ENCODE measurements at places on chromosomes 5 and 9.

GRCh38 chr9:120109242-120109641, 470.7 kb downstream of the CDK5RAP2 start:
- DNase-seq: no peak

DNA sequence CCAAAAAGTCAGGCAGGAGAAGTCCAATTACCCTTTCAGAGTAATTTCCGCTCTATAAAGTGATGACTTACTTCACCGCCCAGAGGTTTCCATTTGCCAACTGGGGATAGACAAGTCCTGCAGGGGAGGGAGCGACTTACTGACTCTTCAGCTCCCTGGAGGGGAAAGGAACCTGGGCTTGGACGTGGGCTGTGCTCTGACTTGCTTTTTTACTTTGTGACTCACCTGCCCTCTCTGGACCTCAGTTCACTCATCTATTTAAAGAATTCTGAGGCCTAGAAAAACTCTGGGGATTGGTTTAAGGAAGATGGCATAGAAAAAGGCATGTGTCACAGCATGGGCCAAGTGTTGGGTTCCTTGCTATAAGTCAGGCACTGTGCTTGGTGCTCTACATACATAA, 180.4 kb upstream of the TRIM32 start:
- DNase-seq: no peak

DNA sequence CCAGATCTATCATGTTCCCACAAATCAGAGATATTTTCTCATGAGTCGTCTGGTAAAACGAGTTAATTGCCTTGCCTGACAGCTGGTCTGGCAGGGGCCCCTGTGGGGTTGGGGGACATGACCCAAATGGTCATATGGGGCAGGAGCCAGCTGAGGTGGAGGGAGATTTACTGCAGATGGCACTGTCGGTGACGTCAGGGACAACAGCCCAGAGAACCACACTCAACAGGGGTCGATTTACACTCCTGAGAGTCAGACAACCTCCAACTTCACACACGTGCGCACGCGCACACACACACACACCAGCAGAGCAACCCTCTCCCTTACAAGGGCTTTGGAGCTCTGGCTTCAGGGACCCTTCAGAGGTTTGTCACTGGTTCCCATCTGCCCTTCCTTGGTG, 23.4 kb upstream of the GABRP start:
- DNase-seq: no peak

- DNase-seq: peak; percentile 86
These were observed 170.5 kb downstream of the ARHGEF28 start for GRCh38 chr5:73796164-73797131.

DNA sequence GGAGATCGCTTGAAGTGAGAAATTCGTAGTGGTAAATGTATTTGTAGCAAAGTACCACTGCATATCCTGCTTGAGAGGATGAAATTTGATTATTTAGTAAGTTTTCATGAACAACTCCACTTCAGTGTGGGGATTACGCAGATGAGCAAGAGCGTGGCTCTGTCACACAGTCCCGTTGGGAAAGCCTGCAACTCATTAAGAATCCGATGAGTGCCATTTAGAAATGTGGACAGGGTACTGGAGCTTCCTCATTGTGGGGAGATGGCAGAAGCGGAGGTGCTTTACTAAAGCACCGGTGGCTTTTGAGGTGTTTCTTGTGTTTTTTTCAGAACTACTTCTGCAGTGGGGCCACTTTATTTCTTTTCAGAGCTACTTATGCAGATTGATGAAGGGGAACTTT, 1.4 kb downstream of the TJP2 start:
- no peak for DNase-seq

DNA sequence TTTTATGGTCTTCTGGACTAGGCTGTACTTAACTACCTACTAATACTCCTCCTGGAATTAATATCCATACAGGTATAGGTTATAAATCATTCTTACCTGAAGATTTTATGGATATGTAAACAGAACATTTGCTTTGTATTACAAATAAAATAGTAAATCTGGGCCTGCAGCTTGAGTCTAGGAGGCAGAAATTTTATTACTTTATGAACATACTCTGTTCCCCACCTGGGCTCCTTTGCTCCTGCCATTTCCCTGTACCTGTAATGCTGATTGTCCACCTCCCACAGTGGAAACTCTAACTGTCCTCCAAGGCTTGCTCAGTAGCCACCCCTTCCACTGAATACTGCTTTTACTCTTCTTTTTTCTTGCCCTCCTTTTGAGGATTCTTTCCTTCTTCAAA, 108.0 kb downstream of the PAM start:
- no peak for DNase-seq

DNA sequence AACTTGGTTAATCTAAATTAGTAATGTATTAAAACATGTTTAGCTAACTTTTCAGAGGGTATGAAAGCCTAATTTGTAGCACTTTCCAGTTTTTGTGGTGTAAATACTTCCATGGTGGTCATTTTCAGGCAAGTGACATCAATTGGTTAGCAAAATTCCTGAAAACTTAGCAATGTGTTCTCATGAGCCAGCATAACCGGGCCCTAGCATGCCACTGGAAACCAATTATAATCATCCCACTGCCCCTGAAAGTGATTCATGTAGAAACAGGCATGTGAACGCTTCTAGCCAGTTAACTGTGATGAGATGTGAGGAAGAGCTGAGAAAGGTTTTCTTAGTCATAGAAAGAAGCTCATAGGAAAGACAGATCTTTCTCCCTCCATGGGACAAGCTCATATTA, 417.2 kb downstream of the TLR4 start:
- DNase-seq: no peak

DNA sequence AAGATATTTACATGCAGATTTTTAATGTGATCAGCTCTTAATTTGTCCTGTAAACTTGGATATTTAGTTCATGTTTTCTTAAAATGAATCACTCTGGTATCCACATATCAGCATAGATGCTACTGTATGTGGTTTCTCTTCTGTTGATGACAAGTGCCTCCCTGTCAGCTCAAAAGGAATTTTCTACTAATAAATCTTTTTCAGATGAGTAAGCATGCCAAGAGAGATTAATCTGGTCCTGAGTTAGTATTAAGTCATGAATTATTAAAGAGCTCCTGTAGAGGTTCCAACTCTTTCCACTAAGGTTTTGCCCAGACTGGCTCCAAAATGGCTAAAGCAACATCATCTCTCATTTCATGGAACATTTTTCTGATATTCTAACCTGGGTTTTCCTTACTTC, 129.2 kb downstream of the GOLPH3 start:
- DNase-seq: no peak

DNA sequence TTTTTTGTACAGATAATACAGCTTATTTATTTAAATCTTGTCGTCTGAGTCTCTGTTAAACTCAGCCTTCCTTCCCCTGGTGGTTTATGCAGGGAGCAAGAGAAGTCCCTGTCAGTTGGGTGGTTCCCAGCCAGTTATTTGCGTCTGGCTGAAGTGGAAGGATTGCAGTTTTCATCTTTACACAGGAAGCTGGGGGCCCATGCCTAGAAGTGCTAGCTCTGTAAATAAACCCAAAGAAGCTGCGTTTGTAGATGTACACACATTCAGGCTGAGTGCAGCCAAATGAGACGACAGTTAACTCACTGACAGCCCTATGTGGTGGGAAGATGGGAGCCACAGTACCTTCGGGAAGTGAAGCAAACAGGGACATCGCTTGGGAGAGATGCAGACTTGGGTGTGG, 122.1 kb downstream of the SAXO1 start:
- DNase-seq: no peak

GRCh38 chr5:152193391-152194107, 211.5 kb downstream of the NMUR2 start:
- DNase-seq: no peak

DNA sequence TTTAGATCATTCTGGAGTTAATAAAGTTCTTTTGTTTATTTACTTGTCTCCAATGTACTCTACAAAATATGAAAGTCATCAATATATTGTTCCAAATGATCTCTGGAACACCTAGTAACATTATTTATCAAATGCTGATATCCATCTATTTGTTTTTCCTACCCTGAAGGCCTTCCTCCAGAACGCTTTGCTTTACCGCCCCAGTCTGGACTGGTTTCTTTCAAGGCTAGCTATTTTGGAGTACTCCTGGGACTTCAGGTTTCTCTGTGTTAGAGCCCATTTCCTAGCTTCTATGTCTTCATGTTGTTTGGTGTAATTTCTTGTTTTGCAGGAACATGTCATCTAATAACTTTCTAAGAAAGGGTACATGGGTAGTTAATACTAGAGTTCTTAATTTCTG, 9.6 kb downstream of the HCN1 start:
- DNase-seq: no peak

DNA sequence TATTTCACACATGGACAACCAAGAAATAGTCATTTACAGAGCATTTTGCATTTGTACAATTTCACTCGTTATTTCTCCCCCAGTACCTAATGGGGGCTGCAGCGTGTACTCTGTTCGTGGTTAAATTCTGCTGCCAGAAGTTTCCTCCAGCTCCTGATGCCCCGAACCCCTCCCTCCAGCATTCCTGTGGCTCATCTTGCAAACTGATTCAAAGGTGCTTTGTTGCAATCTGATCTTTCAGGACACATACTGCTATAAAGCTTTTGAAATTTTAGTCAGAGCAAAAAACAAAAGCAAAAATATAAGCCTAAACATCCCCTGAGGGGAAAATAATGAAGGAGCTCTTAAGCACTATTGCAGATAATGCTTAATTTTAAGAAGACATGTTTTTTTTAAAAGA, 27.7 kb downstream of the UBLCP1 start:
- no peak for DNase-seq

GRCh38 chr5:137316346-137316736, 182.8 kb downstream of the SPOCK1 start:
- DNase-seq: no peak

DNA sequence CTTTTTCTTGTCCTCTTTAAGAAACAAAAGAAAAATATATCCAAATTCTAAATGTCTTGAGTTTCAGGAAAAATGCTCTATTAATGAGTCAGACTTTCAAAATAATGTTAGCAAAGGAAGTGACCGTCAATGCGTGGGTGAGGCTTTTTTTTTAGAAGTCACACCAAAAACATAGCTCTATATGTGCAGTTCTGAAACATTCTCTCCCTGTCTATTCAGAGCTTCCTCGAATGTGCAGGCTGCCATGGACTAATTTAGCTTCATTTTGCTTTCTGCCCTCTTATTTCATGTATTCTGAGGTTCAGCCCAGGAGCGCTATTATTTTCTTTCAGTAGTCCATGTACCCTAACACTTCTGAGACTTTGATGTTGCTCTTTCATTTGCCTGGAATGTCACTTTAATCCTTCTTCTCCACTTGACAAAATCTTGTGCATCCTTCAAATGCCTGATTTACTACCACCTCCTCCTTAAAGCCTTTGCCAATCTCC, 72.5 kb upstream of the RASA1 start:
- DNase-seq: peak; percentile 43

DNA sequence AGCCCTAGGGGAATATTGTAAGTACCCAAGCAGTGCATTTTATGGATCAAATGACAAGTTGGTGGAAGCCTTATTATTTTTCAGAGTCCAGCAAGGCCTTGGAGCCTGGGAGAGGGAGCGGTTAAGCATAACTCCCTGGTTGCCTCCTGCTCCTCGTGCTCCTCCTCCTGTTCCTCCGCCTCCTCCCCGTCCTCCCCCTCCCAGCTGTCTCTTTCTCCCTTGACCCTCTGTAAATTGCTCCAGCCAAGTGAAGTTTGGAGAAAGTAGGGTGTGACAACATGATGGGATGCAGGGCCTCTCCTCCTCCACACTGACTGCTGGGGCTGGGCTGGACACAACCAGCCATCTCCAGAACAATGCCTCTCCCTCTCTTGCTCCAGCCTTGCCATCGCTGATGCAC, 586.9 kb downstream of the CCDC171 start:
- no peak for DNase-seq

DNA sequence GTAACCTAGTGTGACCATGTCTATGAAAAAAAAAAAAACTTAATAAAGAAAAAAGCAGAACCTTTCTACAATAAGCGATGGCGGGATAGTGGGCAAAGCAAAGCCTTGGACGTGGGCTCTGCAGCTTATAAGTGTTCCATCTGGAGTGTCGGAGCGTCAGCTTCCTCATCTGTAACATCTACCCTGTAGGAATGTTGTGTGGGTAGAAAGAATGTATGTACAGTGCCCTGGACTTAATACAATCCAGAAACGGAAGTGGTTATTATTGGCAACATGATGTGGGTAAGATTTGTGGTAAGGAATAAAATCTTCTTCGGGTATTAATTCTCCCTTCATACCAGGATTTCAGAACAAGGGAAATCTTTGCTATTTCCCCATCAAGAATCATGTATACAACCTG, 66.5 kb downstream of the SEMA5A start:
- peak; percentile 80 for DNase-seq

DNA sequence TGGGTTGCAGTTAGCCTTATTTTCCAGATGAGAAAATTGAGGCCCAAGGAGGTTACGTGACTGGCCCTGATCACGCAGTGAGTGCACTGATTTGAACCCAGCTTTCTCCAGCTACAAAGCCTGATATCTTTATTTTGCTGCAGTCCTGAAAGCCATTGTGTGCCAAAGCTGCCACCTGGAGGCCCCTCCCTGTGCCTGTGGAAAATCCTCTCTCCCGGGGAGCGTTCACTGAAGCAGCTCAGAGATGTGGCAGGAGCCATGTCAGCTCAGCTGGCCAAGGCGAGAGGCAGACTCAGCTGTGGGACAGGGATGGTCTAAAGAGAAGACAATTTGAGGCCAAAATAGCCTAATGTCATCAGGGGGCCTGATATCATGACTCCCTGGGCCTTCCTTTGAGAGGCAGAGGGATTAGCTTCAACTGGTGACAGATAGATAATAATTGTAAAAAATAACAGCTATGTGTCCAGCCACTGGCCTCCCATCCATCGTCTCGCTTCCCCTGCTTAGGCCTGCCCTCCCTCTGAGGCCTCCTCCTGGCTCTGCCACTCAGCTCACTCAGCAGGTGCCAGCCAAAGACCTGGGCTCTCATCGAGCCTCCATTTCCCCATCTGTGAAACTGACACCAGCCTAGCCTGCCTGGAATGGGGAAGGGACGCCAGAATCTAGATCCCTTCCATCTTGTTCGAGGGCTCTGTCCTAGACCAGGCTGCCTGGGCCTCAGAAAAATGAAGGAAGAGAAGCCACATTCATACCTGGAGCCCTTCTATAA, 74.3 kb upstream of the GGTA1 start:
- DNase-seq: no peak

GRCh38 chr9:6959270-6960000, 201.7 kb downstream of the KDM4C start:
- DNase-seq: no peak
